ENCODE measurements at places on chromosomes 16 and 17. TPM values are rescaled to one million over a fixed set of nuclear protein-coding genes. Genes with fewer than 3 reads are reported as not detected.

DNA sequence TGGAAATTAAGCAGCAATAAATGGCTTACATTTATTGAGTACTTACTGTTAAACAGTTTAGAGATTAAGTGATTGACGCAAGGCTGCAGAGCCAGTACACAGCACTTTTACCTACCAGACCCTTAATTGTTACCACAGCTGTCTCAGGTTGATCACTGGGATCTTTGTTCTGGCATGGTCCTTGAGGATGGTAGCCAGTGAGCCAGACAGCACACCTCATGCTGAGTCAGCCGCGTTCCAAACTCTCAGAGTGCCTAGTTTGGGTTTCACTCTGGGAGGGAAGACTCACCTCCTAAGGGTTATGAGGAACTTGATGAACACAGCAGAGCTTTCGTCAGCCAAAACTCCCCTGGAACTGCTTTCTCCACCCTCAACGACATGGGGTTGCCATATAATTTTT is 20.4 kb downstream of the CDH3 start:
- H3K4me3 ChIP-seq, result no peak overlapping the region
- H3K4me1 ChIP-seq, result peaks cover 31% of the 10 kb centered on the region
- H3K36me3 ChIP-seq, result no peaks in the 10 kb centered on the region
- H3K27ac ChIP-seq, result no peak overlapping the region
- DNase-seq, result no peak
- H3K27me3 ChIP-seq, result no peaks in the 10 kb centered on the region

- H3K4me1 ChIP-seq, result peaks cover 9% of the 10 kb centered on the region
- no peaks in the 10 kb centered on the region for H3K27me3 ChIP-seq
- no peak for DNase-seq
These were observed 690.5 kb downstream of the KCNJ2 start for GRCh38 chr17:70859829-70860228.

DNA sequence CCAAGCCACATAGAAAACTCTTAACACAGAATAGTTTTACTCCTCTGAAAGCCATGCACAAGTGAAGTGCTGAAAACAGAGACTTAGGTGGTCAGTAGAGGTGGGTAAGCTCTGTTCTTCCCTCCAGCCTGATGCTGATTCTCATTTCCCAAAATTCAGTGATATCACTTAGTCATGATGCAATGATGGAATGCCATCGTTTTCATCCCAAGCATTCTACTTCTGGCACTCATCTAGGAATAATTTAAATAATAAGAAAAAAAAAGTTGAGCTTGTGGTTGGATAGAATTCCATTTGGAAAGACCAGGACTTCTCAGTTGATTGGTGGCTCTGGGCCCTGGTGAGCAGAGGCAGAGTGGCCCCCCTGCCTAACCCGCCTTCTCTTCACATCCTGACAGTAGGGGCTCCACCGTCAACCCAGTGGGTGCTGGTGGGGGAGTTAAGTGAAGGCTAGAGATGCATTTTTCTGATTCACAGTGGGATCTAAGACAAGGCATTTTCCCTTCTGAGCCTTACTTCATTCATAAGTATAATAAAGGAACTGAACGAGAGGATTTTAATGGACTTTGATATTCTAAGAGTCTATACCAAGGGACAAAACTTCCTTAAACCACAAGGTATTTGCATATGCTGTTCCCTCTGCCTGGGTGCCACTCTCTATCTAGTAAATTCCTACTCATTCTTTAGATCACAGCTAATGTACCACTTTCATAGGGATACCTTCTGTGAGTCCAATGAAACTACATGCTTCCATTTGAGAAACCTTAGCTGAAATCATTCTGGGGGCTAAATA is 310.3 kb upstream of the DYNLRB2 start:
- no peak overlapping the region for H3K27ac ChIP-seq
- peaks cover 5% of the 10 kb centered on the region for H3K4me1 ChIP-seq
- peaks cover 3% of the 10 kb centered on the region for H3K27me3 ChIP-seq
- H3K36me3 ChIP-seq, result no peaks in the 10 kb centered on the region
- H3K4me3 ChIP-seq, result no peak overlapping the region
- DNase-seq, result no peak

DNA sequence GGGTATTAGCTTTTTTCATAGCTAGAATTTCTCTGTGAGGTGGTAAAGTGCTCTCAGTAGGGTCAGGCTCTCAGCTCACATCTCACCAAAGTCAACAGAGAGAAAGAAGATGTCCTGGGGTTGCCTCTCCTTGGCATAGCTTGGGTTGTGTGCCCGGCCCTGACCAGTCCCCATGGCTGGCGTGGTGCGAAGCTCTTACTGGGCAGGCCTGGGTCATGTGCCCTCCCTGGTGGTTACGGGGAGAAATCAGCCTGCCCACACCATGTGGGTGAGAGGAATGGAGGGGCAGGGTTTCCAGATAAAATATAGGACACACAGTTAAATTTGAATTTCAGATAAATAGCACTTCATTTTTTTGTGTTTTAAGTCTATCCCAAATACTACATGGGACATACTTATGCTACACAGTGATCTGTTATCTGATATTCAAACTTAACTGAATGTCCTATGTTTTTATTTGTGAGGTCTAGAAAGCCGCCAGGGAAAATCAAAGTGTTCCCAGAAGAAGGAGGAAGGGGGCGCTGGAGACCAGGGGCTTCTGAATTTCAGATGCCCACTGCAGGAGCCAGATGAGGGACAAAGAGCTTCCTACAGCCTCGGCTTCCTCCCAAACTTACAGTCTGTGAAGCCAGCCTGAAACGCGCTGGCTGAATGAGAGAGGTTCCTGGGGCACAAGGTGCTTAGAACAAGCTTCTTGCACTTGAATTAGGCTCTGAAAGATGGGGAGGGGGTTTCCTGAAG is 45.4 kb downstream of the NKD1 start:
- no peaks in the 10 kb centered on the region for H3K4me1 ChIP-seq
- no peaks in the 10 kb centered on the region for H3K36me3 ChIP-seq
- DNase-seq, result no peak
- peaks cover 8% of the 10 kb centered on the region for H3K27me3 ChIP-seq
- no peak overlapping the region for H3K4me3 ChIP-seq

DNA sequence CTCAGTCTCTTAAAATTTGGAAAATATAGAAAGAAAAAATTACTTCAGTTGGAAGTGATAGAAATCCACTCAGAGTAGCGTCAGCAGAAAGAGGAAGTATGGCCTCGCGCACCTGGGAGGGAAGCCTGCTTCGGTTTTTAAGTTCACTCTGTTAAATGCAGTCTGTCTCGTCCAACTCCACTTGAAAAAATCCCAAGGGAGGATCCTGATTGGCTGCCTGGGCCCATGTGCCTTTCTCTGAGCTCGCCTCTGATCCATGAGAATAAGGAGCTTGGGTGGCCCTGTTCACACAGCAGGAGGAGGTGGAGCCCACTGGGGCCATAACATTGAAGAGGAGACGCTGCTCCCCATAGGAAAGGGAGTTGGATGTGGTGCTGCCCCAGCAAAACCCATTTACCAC is 40.7 kb downstream of the DNAJA2 start:
- no peaks in the 10 kb centered on the region for H3K27me3 ChIP-seq
- H3K27ac ChIP-seq, result no peak overlapping the region
- H3K4me1 ChIP-seq, result no peaks in the 10 kb centered on the region
- H3K36me3 ChIP-seq, result peaks cover 18% of the 10 kb centered on the region
- no peak for DNase-seq

The ZFP90 gene
- total RNA-seq, result 36.3 TPM

GRCh38 chr16:455453-455852 is 30.0 kb downstream of the RAB11FIP3 start:
- H3K4me3 ChIP-seq, result no peak overlapping the region
- no peaks in the 10 kb centered on the region for H3K36me3 ChIP-seq
- H3K27me3 ChIP-seq, result no peaks in the 10 kb centered on the region
- no peak overlapping the region for H3K27ac ChIP-seq
- H3K4me1 ChIP-seq, result peaks cover 28% of the 10 kb centered on the region

The METTL22 gene
- total RNA-seq, result 40.1 TPM

Data from osteocyte (in vitro differentiated cells).